NCI-H2029 treated with DMSO at 0.1 percent for 48 hours (cell line): ENCODE measurements at places on chromosomes 7 and 10.
A peak's percentile ranks its signal among the peaks of the same experiment; 100 is the strongest.

DNA sequence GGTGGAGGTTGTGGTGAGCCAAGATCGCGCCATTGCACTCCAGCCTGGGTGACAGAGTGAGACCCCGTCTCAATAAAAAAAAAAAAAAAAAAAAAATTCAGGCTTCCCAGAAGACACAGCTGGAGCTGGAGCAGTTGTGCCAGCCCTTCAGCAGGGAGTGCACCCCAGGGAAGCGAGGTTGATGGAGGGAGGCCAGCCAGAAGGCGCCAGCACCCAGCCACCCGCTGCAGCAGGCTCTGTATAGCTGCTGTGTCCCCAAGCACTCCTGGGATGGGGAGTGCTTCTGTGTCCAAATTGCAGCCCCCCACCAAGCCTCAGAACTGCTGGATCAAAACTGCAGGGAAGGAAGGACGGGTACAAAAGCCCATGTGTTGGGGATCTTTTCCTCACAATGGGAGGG is 47.8 kb downstream of the COBL start:
- no peak for DNase-seq

DNA sequence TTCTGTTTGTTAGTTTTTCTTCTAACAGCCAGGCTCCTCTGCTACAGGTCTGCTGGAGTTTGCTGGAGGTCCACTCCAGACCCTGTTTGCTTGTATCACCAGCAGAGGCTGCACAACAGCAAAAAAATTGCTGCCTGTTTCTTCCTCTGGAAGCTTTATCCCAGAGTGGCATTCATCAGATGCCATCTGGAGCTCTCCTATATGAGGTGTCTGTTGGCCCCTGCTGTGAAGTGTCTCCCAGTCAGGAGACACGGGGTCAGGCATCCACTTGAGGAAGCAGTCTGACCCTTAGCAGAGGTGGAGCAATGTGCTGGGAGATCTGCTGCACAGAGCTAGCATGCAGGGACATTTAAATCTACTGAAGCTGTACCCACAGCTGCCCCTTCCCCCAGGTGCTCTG is 26.7 kb upstream of the CROT start:
- DNase-seq = no peak

GRCh38 chr10:71339796-71340589 is 20.9 kb downstream of the SLC29A3 start:
- no peak for DNase-seq

DNA sequence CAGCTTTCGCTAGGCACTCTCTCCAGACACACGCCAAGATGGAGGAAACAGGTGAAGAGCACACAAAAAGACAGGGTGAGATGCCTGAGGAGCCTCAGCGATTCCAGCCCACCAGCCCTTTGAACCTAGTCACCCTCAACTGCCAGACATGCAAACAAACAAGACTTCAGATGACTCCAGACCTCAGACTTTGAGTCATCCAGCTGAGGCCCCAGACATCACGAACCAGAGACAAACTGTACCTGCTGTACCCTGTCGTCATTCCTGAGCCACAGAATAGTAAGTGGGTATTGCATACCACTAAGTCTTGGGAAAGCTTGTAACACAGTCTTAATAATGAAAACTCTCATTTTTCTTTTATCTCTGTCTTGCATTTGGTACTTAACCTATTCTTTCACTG is 126.6 kb upstream of the LSM8 start:
- no peak for DNase-seq

DNA sequence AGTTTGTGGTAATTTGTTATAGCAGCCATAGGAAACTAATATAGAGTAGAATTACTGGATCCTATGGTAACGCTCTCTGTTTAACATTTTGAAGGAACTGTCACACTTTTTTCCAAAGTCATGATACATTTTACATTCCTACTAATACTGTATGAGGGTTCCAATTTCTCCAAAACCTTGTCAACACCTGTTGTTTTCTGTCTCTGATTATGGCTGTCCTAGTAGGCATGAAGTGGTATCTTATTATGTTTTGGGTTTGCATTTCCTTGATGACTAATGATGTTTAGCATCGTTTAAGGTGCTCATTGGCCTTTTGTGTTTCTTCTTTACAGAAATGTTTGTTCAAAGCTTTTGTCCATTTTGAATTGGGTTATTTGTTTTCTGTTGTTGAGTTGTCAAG is 69.6 kb downstream of the VPS50 start:
- DNase-seq = peak; percentile 7

- DNase-seq = peak; percentile 53
These were observed 31.9 kb downstream of the RSBN1L start for GRCh38 chr7:77727936-77728701.

DNA sequence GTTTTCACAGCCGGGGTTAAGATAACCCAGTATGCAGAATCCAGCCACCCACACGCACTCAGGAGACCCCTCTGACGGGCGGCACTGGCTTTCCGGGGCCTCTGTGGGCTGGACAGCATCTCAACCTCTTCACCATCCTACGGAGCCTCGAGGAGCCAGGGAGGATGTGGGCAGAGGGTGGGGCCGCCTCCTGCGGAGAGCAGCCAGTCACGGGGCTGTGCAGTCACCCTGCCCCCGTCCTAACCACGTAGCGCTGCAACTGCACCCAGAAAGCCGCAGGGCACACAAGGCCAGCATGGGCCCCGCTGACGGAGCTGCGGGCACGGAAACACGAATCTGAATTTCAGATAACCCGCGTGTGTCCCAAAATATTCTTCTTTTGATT is 270.3 kb downstream of the ELFN1 start:
- DNase-seq = no peak

DNA sequence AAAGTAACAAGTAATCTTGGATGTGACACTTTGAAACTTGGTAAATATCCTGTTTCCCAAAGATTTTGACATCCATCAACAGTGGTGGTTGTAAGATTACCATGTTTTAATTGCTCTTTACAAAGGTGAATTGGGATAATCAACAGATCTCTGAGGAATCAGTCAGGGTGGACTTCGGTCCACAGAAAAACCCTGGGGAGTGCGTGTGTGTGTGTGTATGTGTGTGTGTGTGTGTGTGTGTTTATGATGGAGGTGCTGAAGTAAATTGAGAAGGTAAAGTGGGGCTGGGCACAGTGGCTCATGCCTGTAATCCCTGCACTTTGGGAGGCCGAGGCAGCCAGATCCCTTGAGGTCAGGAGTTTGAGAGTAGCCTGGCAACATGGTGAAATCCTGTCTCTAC is 12.0 kb upstream of the AUTS2 start:
- DNase-seq = no peak
